Hindlimb muscle (tissue), 1 donor: ENCODE measurements at places on chromosomes 12 and 14. TPM values are rescaled to one million over a fixed set of nuclear protein-coding genes. Genes with fewer than 3 reads are reported as not detected.

DNA sequence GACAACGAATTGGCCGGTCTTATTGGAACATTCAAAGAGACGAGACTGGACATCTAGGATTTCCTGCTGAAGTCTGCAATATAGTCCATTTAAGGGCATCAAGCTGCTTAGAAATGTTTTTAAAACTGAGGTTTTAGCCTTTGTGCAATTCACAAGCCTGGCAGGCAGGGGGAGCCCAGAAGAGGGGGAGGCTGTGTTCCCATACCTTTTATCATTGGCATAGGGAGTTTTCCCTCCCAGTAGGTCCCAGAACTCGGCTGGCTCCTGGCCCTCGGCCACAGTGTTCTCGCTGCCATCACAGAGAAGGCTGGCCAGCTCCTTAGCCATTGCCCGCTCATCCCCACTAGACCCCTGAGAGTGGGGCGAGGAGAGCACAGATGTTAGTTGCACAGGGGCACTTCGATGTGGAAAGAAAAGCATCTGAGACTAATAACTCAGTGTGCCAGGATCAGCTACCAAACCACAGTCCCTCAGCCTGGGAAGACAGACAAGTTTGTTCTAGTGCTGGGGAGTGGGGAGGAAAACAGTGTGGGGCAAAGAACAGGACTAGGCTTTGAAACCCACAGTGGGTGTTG is 15.1 kb downstream of the AVIL start:
- DNase-seq = no peak

DNA sequence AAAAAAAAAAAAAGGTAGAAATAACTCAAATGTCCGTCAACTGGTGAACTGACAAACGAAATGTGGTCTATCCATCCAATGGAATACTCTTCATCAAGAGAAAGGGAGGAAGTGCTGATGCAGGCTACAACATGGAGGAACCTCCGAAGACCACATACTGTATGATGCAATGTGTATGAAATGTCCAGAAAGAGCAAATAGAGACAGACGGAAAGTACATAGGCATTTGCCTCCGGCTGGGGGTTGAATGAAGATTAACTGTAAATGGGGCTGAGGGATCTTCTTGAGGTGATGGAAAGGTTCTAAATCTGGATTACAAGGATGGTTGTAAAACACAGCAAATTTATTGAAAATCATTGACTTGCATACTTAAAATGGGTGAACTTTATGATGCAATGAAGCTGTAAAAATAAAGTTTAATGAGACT is 35.4 kb downstream of the DLK1 start:
- no peak for DNase-seq

- DNase-seq = no peak
Observed at GRCh38 chr12:71958457-71958856, 19.8 kb downstream of the TPH2 start.

DNA sequence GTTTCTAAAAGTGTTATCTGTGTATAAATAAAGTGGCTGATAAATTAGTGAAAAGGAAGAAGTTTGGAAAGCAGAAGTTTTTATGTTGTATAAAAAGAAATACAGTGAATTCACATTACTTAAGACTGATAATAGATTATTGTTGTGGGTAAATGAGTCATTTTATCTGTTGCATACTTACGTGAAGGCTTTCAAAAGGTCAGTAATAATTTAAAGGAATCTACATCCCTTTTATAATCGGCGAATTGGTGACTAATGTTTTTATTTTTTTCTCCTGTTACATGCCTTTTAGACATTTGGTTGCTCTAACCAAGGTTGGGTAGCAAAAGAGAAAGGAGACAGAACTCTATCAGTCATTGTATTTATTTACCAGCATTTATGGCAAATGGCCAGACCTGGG is 155.9 kb downstream of the SLC41A2 start:
- no peak for DNase-seq

DNA sequence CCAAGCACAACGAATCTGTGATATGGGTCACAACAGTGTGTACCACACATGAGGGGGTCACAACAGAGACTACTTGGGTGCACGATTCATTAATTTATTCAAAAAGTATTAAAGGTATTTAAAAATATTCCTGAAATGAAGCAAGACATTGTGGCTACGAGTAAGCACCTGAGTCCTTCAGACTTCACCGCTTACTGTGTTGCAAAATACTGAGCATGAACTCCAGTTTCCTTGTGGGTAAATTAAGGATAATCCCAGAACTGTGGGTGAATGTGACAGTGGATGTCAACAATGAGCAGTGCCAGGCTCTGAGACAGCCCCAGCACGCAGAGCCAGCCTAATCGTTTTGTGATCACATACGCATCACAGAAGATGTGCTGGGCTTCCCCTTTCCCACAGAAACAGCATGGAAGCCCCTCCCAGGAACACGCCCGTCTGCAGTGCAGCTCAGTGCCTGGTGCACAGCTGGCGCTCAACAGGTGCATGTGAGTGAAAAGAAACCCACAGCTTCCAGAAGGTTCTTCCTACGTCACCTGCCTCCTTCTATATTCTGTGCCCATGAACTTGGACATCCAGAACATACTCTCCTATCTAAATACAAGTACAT is 29.1 kb downstream of the CDC42BPB start:
- DNase-seq = no peak

- DNase-seq = no peak
Observed at GRCh38 chr12:22048351-22049041, 2.5 kb downstream of the CMAS start.

DNA sequence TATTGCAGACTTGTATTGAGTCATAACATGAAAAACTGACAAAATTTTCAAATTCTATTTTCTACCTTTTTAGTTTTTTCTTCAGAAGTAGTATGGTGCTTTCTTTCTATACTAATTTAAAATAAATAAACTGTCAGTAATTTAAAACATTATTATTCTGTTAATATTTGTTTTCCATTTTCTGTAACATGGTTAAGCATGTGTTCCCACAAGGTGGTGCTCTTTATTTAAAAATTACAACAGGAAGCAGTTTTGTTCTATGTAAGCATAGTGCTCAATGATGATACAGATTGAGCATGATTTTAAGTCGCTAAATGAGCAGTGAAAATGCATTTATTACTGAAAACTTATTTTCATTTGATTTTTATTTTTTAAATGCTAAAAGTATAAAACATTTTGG is 114.6 kb downstream of the PPFIA2 start:
- DNase-seq = peak; percentile 21

DNA sequence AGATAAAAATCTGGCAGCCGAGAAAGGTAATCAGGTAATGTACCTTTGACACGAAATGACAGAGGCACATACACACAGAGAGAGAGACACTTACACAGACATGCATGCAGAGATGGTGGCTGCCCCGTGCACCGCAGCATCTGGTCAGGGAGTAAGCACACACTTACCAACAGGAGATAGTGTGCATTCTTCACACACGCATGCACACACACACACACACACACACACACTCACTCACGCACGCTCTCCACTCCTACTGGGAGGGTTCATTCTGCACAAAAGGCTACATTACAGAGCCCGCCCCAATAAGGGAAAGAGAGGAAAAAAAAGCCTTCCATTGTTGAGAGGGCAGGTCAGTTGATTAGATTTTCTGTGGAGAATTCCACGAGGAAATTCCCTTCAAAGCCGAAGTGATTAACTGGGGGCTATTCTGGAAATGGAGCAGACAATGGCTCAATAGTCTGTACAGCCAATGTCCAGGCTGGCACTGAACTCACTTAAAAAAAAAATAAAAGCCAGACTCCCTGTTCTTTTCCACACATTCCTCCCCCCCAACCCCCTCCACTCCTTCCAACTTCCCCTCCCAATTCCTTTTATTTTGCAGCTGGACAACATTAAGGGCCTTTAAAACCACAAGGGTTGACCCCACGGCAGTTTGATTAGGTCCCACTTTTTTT is 1.4 kb upstream of the SOX5 start:
- peak; percentile 11 for DNase-seq

DNA sequence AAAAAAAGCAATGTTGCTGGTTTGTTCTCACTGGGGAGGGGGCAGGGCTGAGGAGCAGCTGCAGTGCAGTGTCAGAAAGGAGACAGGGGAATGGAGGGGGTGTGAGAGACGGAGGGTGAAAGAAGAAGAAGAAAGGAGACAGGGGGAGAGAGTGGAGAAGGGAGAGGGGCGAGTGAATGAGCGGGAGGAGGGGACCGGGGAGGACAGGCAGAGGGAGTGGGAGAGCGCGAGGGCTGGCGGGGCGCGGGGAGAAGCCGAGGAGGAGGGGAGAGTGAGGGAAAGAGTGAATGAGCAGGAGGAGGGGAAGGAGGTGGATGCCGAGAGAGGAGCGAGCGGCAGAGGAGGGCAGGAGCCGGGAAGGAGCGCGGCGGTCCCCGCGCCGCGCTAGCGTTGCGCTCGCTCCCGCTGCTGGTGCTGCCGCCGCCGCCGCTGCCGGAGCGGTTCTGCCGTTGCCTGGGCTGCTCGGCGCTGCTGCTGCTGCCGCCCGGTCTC is at the start of gene NOVA1:
Gene NOVA1 (minus strand): TSS at position 445 of the 492 bp plus-strand sequence. CDS start 597 bp downstream, outside the sequence.
- DNase-seq = no peak

- DNase-seq = no peak
Observed at GRCh38 chr14:53265025-53265424, 111.9 kb upstream of the DDHD1 start.

GRCh38 chr12:68812553-68813241 is 4.7 kb downstream of the MDM2 start:
- no peak for DNase-seq

DNA sequence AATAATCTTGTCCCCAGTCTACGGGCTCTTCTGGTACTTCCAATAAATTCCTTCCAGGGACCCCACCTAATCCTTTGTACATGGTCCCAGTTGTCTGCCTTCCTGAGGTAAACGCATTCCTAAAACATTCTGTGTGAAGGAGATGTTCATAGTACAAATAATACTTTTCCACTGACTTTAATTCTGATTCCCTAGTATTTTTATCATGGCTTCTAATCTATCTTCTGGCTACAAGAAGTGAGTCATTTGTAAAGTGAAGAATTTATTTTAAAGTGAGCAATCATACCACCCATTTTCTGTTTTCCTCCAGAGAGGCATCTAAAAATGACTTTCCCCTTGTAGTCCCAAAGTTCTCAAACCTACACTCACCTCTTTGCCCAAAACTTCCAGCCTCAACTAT is 65.9 kb upstream of the NUDT4 start:
- DNase-seq = no peak

DNA sequence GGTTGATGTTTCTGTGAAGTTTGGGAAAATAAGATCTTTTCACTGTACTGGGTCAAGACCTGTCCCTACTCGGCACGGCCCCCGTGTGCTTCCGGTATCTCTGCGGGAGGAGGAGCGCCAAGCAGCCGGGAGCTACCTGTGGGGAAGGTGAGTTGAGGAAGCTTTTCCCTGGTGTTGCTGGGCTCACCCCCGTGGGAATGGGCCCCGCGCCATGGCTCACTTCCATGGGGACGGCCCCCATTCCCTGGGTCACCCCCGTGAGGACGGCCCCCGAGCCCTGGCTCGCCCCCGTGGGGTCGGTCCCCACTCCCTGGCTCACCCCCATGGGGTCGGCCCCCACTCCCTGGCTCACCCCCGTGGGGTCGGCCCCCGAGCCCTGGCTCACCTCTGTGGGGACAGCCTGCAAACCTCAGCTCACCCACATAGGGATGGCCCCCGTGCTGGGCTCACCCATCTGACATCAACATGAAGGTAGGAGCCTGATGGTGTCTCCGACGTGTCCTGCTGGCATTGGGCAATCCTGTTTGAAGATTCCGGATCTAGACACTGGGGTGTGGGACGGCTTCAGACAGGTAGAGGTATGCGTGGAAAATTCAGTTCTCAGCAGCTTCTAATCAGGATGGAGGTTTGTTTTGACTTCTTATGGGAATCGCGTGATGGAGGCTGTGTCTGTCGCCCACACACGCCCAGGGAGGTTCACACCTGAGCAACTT is 9.1 kb downstream of the LRCOL1 start:
- DNase-seq = no peak

- DNase-seq = no peak
Observed at GRCh38 chr14:99995700-99996356, 69.4 kb upstream of the EVL start.

DNA sequence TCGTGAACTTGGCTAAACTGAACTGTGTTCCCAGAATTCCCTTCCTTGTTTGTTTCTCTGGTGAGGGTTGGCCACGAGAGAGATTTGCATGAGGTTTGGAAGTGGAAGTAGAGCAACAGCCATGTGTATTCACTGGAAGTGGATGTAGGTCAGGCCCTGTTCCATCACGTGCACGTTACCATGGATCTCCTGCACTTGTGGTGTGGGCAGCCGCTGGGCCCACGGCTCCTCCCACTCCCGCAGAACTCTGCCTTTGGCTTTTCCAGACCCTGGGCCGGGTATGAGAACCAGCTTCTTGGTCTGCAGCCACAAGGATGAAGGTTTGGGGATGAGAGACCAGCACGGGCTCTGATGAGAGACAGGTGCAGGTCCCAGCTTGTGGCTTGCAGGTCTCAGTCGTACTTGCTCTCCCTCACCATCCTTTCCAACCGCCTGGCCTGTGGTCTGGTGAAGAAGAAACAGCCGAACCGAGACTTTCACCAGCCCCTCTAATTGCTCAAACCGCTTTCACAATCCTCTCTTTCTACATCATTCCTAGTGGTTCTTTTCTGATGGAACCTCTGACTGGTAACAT is 94.9 kb downstream of the DUSP16 start:
- DNase-seq = no peak

GRCh38 chr14:99991331-99991730 is 73.9 kb upstream of the EVL start:
- no peak for DNase-seq

- DNase-seq = no peak
Observed at GRCh38 chr14:63470962-63471793, 72.0 kb downstream of the PPP2R5E start.

GRCh38 chr12:10354071-10354470 is 35.8 kb downstream of the KLRK1 start:
- DNase-seq = no peak

- DNase-seq = peak; percentile 54
Observed at GRCh38 chr14:59055439-59056045, 132.9 kb upstream of the DAAM1 start.

- DNase-seq = no peak
Observed at GRCh38 chr14:75519826-75520728, 2.2 kb upstream of the BATF start.

DNA sequence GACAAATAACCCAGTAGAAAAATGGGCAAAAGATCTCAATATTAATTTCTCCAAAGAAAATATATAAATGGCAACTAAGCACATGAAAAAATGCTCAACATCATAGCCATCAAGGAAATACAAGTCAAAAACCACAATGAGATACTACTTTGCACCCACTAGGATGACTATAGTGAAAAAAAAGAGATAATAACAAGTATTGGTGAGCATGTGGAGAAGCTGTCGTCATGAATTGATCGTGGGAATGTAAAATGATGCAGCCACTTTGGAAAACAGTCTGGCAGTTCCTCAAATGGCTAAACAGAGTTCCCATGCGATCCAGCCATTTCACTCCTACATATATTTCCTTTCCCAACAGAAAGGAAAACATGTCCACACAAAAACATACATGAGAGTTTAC is 18.1 kb downstream of the JDP2 start:
- no peak for DNase-seq

SLC10A1 gene
- polyA plus RNA-seq = not detected

TRPV4 gene
- polyA plus RNA-seq = 0.99 TPM

REP15 gene
- polyA plus RNA-seq = 1.4 TPM

OR4Q3 gene
- not detected for polyA plus RNA-seq

NR1H4 gene
- not detected for polyA plus RNA-seq

KRT75 gene
- polyA plus RNA-seq = not detected

TAS2R31 gene
- 0.90 TPM for polyA plus RNA-seq

ANKRD33 gene
- not detected for polyA plus RNA-seq

SRRM4 gene
- polyA plus RNA-seq = 0.31 TPM

LRCOL1 gene
- polyA plus RNA-seq = not detected

EGLN3 gene
- polyA plus RNA-seq = 69.6 TPM

GPX2 gene
- 0.67 TPM for polyA plus RNA-seq

VRTN gene
- polyA plus RNA-seq = not detected

GLT8D2 gene
- 40.1 TPM for polyA plus RNA-seq

OR6S1 gene
- not detected for polyA plus RNA-seq

SYCP3 gene
- 0.41 TPM for polyA plus RNA-seq

SDR9C7 gene
- 0.36 TPM for polyA plus RNA-seq
